ENCODE measurements at places on chromosomes 3 and 15.

DNA sequence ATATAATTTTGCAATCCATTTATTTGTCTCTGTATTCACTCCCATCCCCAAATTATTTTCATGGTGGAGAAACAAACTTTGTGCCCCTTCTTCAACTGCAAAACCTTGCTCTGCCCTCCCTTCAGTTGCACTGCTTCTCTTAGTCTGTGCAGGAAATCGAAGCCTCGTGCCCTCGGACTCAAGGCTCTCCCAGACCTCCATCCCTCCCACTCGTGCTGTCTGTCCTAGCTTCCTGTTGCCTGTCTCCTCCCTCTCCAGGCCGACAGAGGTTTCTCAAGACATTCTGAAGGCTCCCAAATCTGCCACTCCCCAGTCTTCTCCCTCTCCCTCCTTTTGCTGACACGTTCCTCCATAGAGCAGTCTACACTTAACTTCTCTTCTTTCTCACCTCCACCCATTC, 177.6 kb downstream of the PDZRN3 start:
- DNase-seq = no peak

DNA sequence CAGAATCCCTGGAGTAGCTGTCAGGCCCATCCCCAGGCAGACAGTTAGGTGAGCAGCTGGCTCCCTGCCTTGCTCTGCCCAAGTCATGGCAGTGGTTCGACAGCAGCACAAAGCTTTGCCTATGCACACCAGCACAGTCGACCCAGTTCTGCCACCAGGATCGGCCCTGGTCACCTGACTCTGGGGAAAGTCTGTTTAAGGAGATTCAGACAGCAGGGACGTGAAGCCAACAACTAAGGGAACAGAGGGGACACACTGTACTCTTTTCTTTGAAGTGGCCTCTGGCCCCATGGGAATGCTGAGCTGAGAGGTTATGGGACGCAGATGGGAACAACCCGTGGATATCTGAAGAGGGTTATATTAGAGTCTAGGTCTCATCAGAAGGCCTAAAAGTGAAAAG, 134.8 kb downstream of the CHDH start:
- no peak for DNase-seq

- DNase-seq = no peak
Observed at GRCh38 chr3:186989429-186989828, 59.1 kb downstream of the ST6GAL1 start.

GRCh38 chr3:53688989-53689388, 157.2 kb downstream of the CHDH start:
- DNase-seq = no peak

GRCh38 chr15:47415539-47415971, 301.8 kb upstream of the SEMA6D start:
- DNase-seq = no peak
